GM13976 (cell line): ENCODE measurements at places on chromosomes 6 and 20.

- no peak for DNase-seq
These were observed 47.2 kb upstream of the PLCB4 start for GRCh38 chr20:9021699-9022098.

DNA sequence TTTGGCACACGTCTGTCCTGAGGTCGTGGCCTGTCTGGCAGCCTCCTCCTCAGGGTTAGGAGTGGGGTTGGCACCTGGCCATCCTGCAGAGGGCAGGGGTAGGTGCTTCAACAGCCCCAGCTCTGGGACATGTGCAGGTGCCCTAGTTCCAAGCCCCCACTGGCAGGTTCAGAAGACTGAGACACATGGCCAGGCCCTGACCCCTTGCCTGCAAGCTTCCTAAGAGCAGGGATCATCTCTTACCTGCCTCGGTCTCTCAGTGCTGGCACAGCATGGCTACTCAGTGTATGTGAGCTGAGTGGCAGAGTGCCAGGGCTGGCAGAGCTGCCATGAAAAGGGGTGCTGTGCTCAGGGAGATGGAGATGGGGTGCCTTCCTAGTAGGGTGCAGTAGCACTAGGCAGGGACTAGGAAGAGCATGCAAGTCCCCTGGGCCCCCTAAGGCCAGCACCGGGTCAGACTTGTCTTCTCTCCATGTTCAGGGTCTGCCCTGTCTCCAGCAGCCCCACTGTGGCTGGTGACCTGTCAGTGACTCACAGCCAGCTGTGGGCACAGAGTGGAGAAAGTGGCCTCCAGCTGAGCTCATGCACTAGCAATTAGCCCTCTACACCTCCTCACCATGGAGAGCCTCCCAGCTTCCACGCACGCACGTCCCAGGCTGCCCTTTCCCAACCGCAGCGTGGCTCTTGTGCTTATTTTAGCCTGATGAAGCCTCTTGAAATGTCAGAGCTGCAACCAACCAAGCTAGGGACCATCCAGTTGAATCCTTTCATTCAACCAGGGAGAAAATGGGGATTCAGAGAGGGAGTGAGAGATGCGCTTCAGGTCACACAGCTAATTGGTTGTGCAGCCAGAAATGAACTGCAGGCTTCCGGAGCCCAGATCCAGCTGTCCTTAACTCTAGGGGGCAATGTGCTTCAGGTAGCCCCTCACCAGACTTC lies 116.6 kb downstream of the MRPL14 start:
- DNase-seq, result no peak

GRCh38 chr6:6458172-6458571 lies 130.3 kb upstream of the LY86 start:
- DNase-seq, result no peak

DNA sequence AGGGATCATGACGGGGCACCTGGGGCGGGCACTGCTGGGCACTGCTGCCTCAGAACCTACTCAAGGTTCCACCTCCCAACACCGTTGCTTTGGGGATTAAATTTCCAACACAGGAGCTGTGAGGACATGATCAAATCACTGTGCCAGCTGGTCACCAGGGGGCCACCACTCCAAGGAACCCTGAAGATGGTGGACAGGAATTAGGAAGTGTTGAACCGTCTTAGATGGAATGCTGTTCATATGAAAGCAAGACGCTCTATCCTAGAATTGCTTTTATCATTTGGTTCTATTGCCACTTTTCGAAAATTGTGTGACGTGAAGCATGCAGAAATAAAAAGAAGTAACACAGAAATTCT lies 140.3 kb downstream of the DLL1 start:
- no peak for DNase-seq

DNA sequence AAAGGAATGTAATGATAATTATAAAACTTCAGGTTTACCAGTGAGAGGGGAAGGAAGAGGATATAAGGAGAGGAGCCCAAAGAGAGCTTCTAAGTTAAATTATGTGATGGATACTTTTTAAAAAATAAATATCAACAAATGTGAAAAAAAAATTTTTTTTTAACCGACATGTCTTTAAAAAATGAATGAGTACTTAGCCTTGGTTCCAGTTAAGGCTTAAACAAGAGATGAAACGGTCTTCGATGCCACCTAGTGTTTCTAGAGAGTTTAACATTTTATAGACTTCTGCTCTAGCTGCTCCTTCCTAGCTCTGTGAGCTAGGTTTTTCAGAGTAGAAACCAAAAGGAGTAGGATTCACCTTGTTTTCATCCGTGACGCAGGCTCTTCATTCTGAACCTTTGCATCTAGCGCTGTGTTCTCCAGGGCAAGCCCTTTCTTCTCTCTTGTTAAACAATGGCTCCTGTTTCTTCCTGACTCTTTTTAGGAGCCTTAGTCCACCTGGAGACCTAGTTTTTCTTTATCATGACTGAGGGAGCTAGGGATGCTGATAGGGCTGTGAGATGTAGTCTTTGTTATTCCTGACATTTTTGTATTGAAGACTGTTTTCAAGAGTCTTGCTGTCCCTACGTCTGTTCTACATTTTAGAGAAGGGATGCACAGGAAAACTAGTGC lies 42.4 kb upstream of the GNRH2 start:
- DNase-seq, result peak; percentile 53

DNA sequence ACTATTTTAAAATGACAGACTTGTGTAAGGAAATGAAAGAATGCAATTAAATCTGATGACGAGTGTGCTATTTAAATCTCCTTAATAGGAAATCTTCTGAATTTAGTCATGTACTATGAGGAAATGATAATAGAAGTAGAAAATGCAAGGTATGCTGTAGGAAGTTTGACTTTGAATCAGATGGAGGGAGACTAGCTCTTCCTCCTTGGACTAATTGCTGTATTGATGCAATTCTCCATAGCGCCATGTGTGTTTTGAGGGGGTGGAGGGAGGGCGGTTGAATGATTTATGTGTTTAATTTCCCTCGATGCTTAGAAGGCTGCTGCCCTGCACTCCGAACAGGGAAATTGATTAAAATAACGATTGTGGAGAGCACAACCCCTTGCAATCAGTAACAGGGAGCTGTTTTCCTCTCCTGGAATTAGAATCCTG lies 214.4 kb upstream of the PRND start:
- DNase-seq, result no peak
